ENCODE measurements at places on chromosomes 16 and 17. TPM values are rescaled to one million over a fixed set of nuclear protein-coding genes. Genes with fewer than 3 reads are reported as not detected.

Gene UNC13D
- 212 TPM for total RNA-seq

Gene SLC6A2
- total RNA-seq, result not detected

Gene DYNC1LI2
- total RNA-seq, result 71.6 TPM

Gene TNS4
- total RNA-seq, result 4.2 TPM

Gene FBXW10
- total RNA-seq, result not detected

DNA sequence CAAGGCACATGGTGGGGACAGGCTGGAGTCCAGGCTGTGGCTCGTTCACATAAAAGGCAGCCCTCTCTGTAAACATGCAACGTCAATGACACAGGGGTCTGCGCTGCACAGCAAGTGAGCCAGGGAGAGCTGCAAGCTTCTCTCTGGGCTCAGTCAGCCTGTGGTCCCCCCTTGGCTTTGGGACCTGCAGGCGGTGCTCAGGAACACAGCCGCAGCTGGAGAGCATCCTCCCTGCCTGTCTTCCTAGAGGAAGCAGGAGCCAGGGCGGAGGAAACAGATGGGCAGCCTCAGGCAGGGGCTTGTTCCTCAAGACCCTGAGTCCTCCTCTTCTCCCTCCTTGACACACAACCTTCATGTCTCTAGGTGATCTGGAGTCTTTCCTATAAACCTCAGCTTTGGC is 228.0 kb downstream of the C16orf78 start:
- no peak overlapping the region for H3K27ac ChIP-seq
- no peaks in the 10 kb centered on the region for H3K36me3 ChIP-seq
- H3K4me1 ChIP-seq, result no peaks in the 10 kb centered on the region
- H3K27me3 ChIP-seq, result no peaks in the 10 kb centered on the region
- H3K4me3 ChIP-seq, result no peak overlapping the region

DNA sequence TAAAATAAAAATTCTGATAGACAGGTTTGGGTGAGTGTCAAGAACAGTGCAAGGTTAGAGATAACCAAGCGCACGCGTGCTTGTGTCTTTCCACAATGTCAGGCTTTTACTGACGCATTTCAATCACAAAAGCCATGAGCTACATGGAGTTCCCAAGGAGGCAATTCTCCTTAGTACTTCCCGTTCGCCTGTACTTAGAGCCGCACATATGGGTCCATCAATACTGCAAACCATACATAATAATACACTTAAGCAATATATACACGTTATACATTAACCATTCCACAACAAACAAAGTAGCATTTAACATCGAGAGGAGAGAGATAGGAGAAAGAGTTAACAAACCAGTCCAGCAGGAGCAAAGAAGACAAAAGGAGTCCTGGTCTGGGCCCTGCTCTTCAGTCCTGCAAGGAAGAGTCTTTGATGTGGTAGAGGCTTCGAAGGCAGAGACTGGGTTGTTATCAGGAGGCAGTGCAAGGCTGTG is 11.9 kb upstream of the GPRC5C start:
- no peak for DNase-seq
- H3K27ac ChIP-seq, result no peak overlapping the region
- no peaks in the 10 kb centered on the region for H3K36me3 ChIP-seq
- no peaks in the 10 kb centered on the region for H3K4me1 ChIP-seq
- H3K27me3 ChIP-seq, result peaks cover 20% of the 10 kb centered on the region

DNA sequence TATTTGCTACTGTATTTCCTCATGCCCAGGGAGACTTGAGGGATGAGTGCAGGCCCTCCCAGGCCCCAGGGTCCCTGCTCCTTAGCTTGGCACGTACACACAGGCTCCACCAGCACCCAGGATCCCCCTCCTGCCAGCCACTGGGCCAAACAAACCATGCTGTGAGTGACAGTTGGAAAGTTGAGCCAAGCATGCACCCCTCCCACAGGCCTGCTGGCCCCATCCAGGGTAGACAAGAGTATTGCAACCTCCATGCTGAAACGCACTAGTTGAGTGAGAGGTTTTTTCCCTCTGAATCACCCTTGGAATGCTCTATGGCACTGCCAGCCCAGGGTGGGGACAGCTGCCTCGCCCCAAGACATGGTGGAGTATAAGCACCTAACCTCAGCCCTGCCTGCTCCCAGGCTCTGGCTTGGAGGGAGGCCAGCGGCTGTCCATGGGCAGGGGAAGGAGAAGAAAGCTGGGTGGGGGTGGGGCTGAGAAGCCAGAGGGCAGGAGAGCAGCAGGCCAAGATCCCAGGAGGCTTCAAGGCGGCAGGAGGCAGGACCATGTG is 49.6 kb downstream of the PITPNM3 start:
- no peak for DNase-seq
- H3K27ac ChIP-seq, result no peak overlapping the region
- H3K4me1 ChIP-seq, result no peaks in the 10 kb centered on the region
- no peak overlapping the region for H3K4me3 ChIP-seq

DNA sequence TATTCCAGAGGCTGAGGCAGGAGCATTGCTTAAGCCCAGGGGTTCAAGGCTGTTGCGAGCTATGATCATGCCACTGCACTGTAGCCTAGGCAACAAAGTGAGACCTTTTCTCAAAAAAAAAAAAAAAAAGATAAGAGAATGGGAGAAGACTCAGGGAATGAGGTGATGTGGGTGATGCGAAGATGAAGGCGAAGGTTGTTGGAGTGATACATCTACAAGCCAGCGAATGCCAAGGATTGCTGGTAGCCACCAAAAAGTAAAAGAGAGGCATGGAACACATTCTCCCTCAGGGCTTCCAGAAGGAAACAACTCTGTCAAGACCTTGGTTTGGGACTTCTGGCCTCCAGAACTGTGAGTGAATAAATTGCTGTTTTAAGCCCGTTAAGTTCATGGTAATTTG is 26.0 kb upstream of the CNEP1R1 start:
- no peak for DNase-seq
- H3K4me3 ChIP-seq, result no peak overlapping the region
- H3K36me3 ChIP-seq, result no peaks in the 10 kb centered on the region
- H3K27ac ChIP-seq, result no peak overlapping the region
- peaks cover 3% of the 10 kb centered on the region for H3K4me1 ChIP-seq
- H3K27me3 ChIP-seq, result peaks cover 31% of the 10 kb centered on the region

- no peak overlapping the region for H3K27ac ChIP-seq
- peaks cover 42% of the 10 kb centered on the region for H3K27me3 ChIP-seq
- peak; percentile 50 for DNase-seq
- H3K4me3 ChIP-seq, result peak overlapping the region; percentile 56
Observed at GRCh38 chr16:57092786-57093411, 516 bp downstream of the CPNE2 start.

DNA sequence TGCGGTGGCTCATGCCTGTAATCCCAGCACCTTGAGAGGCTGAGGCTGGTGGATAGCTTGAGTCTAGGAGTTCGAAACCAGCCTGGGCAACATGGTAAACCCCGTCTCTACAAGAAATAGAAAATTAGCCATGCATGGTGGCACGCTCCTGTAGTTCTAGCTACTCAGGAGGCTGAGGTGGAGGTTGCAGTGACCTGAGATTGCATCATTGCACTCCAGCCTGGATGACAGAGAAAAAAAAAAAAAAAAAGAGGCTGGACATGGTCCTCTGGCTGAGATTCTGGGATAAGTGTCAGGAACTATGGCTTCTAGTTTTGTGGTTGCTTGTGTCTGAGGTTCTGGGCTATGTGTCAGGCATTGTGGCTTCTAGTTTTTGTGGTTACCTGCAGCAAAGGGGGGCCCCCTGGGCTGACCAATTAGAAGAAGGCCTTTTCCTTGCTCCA is 7.0 kb downstream of the KSR1 start:
- DNase-seq, result peak; percentile 57
- no peaks in the 10 kb centered on the region for H3K36me3 ChIP-seq
- no peaks in the 10 kb centered on the region for H3K27me3 ChIP-seq
- H3K27ac ChIP-seq, result peak overlapping the region; percentile 56
- peak overlapping the region; percentile 7 for H3K4me3 ChIP-seq

DNA sequence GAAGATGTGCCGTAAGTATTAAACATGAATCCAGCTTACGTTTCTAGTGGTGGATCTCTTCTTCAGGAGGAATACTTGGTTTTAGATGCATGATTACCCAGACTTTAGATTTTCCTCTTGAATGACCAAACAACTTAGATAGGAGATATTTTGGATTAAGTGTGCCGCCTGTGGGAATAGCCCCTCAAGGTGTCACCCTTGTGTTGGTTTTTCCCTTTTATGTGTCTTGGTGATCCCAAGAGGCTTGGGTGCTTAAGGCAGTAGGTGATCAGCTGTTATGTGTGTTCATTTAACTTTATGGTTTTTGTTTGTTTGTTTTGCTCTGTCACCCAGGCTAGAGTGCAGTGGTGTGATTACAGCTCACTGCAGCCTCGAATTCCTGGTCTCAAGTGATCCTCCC is 115.1 kb downstream of the PPM1E start:
- no peaks in the 10 kb centered on the region for H3K36me3 ChIP-seq
- H3K27me3 ChIP-seq, result peaks cover 33% of the 10 kb centered on the region
- H3K27ac ChIP-seq, result no peak overlapping the region
- H3K4me3 ChIP-seq, result no peak overlapping the region

- no peak overlapping the region for H3K27ac ChIP-seq
- no peak for DNase-seq
- H3K36me3 ChIP-seq, result no peaks in the 10 kb centered on the region
- no peaks in the 10 kb centered on the region for H3K4me1 ChIP-seq
Observed at GRCh38 chr16:55021595-55022475, 91.2 kb downstream of the IRX5 start.

DNA sequence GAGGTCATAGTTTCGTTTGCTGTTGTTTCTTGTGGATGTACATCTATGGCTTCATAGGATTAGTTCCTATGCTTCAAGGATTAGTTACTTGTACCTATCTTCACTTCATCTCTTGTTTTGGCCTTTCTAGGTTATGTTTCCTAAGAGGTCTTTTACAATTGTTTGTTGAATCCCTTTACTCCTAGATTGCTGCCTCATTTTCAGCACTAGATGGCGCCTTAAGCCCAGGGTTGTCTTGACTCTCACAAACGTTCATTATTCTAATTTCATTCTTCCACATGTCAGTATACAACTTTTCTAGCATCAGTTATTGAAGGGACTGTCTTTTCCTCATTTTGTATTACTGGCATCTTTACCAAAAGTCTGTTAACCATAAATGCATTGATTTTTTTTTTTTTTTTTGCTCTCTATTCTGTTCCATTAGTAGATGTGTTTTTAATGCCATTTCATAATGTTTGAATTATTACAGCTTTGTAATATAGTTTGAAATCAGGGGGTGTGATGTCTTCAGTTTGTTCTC is 45.0 kb upstream of the NACA2 start:
- no peaks in the 10 kb centered on the region for H3K36me3 ChIP-seq
- peak; percentile 76 for DNase-seq
- no peak overlapping the region for H3K4me3 ChIP-seq
- peaks cover 73% of the 10 kb centered on the region for H3K27me3 ChIP-seq
- H3K27ac ChIP-seq, result no peak overlapping the region

- no peak overlapping the region for H3K27ac ChIP-seq
- H3K4me3 ChIP-seq, result no peak overlapping the region
- H3K36me3 ChIP-seq, result peaks cover 3% of the 10 kb centered on the region
- DNase-seq, result no peak
- H3K27me3 ChIP-seq, result no peaks in the 10 kb centered on the region
- H3K4me1 ChIP-seq, result peaks cover 78% of the 10 kb centered on the region
Observed at GRCh38 chr17:17122781-17123483, 80.7 kb downstream of the MPRIP start.

GRCh38 chr17:34356194-34356593 is at the start of gene CCL13:
Gene CCL13, plus strand, starts transcription at chr17:34356480. Its CDS starts 47 bp downstream, at chr17:34356527.
- H3K27ac ChIP-seq, result no peak within 1 kb of the TSS
- DNase-seq, result no peak
- no peak within 1 kb of the TSS for H3K4me3 ChIP-seq
- H3K27me3 ChIP-seq, result peaks cover 66% of the 10 kb centered on the region
- no peaks in the 10 kb centered on the region for H3K36me3 ChIP-seq

- no peak overlapping the region for H3K4me3 ChIP-seq
- H3K4me1 ChIP-seq, result peaks cover 21% of the 10 kb centered on the region
- H3K27me3 ChIP-seq, result no peaks in the 10 kb centered on the region
- DNase-seq, result no peak
- no peak overlapping the region for H3K27ac ChIP-seq
Observed at GRCh38 chr16:58727028-58727781, 6.9 kb downstream of the GOT2 start.

GRCh38 chr16:4686497-4687210 is 6.7 kb upstream of the NUDT16L1 start:
- no peak for DNase-seq
- peaks cover 1% of the 10 kb centered on the region for H3K4me1 ChIP-seq
- H3K27ac ChIP-seq, result no peak overlapping the region
- H3K36me3 ChIP-seq, result peaks cover 5% of the 10 kb centered on the region
- H3K4me3 ChIP-seq, result no peak overlapping the region

DNA sequence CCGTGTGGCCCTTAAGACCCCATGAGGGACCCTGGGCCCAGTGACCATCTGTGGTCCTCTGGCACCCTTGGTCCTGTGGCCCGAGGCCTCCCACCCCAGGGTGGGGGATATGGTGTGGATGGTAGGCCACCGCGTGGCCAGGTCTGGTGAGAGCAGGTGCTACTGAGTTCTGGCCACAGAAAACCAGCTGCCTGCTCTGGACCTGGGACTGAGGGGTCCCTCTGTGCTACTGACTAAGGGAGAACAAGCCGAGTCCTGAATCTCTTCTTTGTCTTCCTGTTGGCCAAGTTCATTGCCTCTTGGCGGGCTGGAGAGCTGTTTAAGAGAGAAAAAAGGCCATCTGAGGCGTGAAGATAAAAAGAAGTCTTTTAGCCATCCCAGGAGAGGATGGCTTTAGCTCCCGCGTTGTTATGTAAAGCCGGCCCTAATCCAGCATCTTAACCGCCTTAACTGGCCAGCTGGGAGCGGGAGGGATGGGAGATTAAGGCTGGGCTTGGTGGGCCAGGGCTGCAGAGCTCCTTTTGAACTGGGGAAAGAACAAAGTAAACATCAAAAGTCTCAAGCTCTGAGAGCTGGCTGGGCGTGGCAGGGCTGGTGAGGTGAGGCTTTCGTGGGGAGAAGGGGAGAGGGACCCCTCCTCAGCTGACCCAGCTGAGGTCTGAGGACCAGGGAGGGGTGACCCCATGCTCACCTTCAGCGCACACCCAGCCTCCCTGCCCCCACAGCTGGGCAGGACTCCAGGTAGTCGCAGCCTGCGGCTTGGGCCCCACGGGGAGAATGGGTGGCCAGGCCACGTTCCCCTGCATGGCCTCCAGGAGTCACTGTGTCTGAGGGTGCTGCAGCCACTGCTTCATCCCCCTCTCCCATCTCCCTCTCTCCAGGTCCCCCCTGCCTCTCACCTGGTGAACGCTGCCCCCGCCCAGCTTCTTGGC is 62.4 kb downstream of the NKD1 start:
- H3K4me3 ChIP-seq, result no peak overlapping the region
- no peaks in the 10 kb centered on the region for H3K36me3 ChIP-seq

DNA sequence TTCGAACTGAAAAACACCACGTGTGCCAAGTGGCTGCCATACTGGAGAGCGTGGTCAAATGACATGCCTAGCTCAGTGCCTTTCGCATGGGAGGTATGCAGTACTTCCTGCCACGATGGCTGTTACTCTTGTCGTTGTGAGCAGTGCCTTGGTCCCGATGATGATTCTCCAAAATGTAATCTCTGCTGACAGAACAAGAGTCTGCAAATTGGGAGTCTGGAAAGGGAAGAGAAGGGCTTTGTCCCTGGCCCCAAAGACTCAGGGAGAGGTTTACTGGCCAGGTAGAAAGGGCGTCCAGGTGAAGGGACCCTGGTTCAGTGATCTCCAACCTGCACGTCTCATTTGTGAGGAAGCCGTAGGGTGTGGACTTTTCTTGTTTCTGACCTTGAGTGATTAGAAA is 336.6 kb downstream of the WWOX start:
- no peaks in the 10 kb centered on the region for H3K4me1 ChIP-seq
- no peak overlapping the region for H3K4me3 ChIP-seq
- no peak overlapping the region for H3K27ac ChIP-seq
- H3K36me3 ChIP-seq, result peaks cover 7% of the 10 kb centered on the region

GRCh38 chr16:75805946-75806345 is 79.7 kb upstream of the CPHXL start:
- no peak overlapping the region for H3K4me3 ChIP-seq
- H3K27ac ChIP-seq, result no peak overlapping the region
- H3K27me3 ChIP-seq, result peaks cover 3% of the 10 kb centered on the region

All from activated CD8-positive, alpha-beta memory T cell treated with anti-CD3 and anti-CD28 coated beads, Interleukin-2, amount 10 ng/mL, durations not matched to agents 7 days and 5 days (primary cell).